ENCODE measurements at places on chromosomes 7 and 10.

DNA sequence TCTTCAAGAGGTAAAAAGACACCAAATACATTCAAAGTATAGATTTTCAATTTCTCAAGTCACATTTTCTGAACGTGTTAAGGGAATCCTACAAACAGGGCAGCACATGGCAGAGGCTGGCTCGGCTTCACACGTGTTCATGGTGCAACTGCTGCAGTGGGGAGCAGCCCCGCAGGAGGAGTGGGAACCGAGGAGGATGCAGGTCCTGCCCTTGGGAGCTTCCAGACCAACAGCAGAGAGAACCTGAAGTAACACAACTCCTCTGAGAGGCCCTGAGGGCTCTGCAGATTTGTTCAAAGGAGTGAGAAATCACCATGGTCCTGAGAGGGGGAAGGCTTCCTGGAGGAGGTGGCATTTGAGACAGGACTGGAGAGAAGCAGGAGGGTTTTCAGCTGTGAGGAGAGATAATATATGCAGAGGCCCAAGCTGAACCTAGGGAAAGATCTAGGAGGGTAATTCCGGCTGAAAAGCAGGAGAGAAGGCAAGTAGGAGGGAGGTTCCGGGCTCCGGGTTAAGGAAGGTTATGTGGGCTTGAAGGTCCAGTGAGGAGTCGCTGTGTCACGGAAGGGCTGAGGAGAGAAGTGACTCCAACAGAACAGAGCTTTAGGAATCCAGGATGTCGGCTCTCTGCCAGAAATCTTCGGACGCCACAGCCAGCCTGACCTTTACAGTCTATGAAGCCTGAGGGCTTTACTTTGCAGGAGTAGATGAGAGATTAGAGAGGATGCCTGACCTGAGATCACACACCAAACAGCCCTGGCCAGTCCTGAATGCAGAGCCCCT lies 77.5 kb downstream of the GPR26 start:
- DNase-seq, result no peak

DNA sequence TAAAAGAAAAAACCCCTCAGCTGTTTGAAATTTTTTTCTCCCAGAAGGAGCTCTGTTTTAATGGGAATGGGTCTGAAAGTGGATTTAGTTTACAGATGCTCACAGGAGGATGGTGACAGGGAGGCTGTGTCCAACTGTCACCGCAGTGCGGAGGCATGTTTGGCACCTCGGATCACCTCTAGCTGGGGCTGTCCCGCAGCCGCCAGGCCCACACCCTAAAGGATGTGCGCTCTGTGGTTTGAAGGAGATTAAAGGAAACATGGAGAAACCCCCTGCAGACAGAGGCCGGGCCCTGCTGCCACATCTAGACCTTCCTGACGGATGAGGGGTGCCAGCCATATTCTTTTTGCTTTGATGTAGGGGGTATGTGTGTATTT lies 160.6 kb downstream of the DNAJB6 start:
- no peak for DNase-seq

DNA sequence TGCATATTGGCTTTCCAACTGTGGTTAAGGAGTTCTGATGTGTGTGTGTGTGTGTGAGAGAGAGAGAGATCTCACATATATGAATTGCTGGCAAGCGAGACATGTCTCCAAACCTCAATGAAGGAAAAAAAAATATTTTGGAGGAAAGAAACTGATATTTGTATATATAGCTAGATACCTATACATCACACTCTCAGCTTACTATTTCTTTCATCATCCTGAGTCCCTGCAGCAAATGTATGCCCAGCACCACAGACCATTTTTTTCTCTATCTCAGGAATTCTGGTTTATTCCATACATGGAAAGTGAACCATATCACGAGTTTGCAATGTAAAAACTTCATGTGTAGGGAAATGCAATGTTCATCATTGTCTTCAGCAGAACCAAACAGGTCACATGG lies 68.9 kb downstream of the MTERF1 start:
- no peak for DNase-seq

- DNase-seq, result no peak
Measured at GRCh38 chr7:120996333-120996987, 7.9 kb downstream of the CPED1 start.

DNA sequence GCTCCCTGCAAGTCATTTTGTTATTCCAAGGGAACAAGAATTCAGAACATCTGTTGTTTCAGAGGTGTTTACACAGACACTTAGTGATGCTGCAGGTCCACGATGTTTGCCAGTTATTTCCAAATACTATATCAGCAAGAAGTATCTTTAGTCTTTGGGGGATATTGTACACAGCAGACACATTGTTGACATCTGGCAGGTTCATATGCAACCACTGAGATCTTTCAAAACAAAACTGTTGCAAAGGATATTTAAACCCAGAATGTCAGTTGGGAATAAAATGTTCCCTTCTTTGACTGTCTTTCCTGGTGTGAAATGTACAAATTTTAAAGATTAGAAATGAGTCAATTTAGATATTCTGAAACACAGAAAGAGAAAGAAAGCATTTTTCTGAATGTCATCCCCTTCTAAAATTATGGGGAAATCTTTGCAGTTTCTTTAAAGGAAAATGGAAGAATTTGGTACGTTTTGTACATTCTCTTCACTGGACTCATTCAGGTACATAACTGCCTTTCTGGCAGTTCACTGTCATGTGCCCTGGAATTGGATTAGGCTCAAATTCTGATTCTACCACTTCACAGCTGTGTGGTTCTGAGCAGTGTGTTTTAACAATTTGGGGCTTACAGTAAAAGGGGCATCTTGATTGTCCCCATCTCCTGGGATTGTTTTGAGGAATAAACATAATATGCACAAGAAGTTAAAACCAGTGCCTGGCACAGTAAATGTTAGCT lies 40.3 kb upstream of the CELF2 start:
- DNase-seq, result no peak
